Stimulated activated CD4-positive, alpha-beta T cell treated with anti-CD3 and anti-CD28 coated beads, Interleukin-1b, Interleukin-23, amount 100 ng/mL, for 1 hour (primary cell): ENCODE measurements at places on chromosomes 4 and X.

GRCh38 chr4:82430964-82431745 is 765 bp downstream of the ENOPH1 start:
- no peak for DNase-seq

DNA sequence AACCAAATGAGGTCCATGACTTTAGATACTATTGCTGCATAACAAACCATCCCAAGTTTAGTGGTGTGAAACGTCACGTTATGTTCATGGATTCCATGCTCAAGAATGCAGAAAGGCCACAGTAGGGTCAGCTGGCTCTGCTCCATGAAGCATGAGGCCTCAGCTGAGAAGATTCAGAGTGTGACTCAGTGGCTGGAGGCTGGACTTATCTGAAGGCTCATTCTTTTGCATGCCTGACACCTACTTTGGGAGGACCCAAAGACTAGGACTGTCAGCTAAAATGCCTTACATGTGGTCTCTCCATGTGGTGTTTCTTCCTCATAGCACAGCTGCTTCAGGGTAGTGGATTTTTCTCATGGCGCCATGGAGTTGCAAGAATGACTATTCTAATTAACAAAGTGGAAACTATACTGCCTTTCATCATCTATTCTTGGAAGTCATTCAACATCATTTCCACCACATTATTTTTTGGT is 11.5 kb upstream of the CCDC149 start:
- DNase-seq, result no peak

DNA sequence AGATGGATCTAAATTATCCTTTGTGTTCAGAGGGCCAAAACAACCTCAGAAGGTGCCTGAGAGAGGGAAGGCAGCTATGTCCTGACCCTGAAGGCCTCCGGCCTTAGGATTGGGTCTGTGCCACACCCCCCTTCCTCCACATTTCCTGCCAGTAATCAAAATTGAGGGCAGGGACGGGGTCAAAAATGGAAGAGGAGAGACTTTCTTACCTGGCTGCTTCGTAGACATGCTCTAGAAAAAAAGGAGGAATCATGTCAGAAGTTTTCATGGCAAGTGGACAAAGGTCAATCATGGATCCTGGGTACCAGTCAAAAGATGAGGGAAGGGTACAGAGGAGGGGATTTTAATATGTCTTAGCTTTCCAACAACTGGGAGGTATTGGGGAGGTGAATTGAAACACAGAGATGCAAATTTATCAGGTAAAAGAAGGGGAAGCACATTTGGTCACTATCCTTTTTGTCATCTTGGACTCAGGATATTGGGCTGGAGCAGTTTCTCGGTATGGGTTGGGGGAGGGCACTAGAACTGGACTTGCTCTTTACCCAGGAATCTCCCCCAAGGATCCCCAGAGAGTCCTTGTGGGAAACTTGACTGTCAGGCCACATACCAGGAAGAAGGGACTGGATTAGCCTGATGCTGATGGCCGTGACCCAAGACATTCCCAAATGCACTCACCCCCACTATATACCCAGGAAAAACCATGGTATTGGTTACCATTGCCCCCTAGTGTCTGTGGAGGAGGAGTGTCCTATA is 17.1 kb downstream of the VSIG4 start:
- DNase-seq, result no peak

DNA sequence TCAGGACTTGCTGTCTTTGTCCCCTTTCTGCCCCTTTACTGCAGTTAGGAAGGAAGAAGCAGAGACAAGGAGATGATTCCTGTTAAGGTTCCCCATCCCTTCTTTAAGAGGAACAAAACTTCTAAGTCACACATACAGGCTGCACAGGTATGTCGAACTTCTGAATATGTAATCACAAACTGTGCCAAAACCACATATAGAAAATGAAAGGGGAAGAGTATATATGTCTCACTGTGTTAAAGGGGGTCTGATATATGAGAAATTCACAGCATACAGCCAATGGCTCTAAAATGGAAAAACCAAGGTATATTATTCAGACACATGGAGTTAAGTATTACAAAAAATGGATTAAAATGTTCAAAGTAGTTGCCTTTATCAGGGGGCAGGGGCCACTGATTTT is 11.7 kb downstream of the CFAP97 start:
- DNase-seq, result no peak

- DNase-seq, result no peak
These were observed 127.2 kb upstream of the MAP3K15 start for GRCh38 chrX:19642241-19643109.

DNA sequence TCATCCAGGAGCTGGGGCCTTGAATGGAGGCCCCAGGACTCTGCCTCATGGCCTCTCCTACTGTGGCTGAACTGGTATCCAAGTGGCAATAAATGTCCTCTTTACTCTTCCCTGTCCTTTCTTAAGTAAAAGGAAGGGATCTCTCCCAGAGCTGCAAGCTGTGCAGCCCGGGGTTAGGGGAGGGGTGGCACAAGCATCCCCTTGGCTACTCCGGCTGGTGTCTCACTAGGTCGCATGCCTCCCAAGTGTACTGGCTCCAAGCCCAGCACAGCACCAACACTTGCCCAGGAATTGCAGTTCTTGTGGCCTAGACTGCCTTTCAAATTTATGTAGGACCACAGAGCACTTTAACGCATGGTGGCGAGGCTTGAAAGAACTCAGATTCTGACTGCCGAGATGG is 44.7 kb upstream of the MED14 start:
- DNase-seq, result no peak

- no peak for DNase-seq
These were observed 73.4 kb downstream of the CNOT6L start for GRCh38 chr4:77745792-77746191.

DNA sequence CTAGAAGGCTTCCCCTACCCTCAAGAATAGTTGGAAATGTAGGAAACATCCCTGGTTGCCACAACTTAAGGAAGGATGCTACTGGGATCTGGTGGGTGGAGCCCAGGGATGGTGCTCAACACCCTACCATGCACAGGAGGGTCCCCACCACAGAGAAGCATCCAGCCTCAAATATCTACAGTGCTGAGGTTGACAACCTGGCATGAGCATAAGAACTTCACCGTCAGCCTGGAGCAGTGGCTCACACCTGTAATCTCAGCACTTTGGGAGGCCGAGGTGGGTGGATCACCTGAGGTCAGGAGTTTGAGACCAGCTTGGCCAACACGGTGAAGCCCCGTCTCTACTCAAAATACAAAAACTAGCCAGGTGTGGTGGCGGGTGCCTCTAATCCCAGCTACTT is 24.0 kb upstream of the ASMTL start:
- no peak for DNase-seq

- no peak for DNase-seq
These were observed 262.7 kb downstream of the PDHA2 start for GRCh38 chr4:96102541-96103026.

DNA sequence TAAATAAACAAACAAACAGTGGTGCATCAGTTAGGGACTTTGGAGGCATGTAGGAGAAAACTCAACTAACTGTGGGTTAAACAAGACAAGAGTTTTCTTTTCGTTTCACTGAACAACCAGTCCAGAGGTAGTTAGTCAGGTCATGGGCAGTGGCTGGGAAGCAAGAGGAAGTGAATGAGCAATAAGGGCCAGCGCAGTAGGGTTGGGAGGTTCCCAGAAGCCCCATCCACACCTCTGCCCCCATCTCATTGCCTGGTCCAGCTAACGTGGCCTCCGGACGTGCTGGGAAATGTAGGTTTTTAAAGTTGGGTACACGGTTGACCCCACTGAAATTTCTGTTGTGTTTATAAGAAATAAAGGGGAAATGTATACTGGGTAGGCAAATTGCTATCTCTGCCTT is 8.7 kb downstream of the GLOD5 start:
- no peak for DNase-seq

DNA sequence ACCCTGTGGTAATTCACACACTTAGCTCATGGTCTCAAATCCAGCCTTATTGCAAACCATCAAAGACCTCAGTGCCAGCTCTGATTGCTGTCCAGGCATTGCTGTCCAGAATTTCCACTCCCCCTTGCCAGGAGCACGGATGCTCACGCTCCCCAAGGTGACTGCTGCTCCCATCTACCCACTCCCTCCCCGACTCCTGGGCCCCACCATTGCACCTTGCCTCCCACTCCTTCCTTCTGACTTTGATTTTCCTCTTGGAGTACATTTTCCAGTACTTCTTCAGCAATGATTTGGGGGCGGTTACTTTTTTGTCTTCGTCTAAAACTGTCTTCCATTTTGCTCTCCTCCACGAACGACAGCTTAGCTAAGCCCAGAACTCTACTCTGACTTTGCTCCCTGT is 11.5 kb downstream of the ZFYVE28 start:
- no peak for DNase-seq

GRCh38 chr4:4618847-4619246 is 77.0 kb upstream of the STX18 start:
- no peak for DNase-seq

- DNase-seq, result no peak
These were observed 88.4 kb upstream of the GUCY1A1 start for GRCh38 chr4:155578219-155578618.

GRCh38 chr4:102552781-102553180 is 51.6 kb downstream of the NFKB1 start:
- no peak for DNase-seq

DNA sequence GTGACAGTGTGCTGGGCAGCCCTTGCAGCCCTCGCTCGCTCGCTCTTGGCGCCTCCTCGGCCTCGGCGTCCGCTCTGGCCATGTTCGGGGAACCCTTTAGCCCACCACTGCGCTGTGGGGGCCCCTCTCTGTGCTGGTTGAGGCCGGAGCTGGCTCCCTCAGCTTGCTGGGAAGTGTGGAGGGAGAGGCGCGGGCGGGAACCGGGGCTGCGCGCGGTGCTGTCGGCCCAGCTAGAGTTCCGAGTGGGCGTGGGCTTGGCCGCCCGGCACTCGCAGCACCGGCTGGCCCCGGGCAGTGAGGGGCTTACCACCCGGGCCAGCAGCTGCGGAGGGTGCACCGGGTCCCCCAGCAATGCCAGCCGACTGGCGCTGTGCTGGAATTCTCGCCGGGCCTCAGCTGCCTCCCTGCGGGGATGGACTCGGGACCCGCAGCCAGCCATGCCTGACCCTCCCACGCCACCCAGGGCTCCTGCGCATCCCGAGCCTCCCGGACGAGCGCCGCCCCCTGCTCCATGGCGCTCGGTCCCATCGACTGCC is 770.1 kb upstream of the GALNTL6 start:
- no peak for DNase-seq

DNA sequence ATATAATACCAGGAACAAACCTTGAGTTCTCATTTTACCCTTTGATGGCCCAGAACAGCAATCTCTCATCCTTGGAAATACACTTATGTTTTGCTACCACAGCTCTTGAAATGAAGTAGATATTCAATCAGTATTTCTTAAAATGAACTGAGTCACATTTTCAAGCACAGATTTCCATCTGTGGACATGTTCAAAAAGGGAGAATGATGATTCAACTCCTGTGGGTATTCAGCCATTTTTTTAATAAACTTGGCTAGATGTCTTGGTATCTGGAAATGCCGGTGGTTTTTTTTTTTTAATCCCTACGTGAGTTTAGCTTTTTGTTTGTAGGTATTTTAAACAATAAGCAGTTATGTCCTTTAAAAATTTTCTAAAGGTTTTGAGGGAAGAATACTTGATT is 64.2 kb upstream of the TRPC5OS start:
- DNase-seq, result no peak

GRCh38 chrX:96883608-96884007 is at the start of gene RPA4:
TSS of gene RPA4 (plus strand) at chrX:96883908. CDS start at chrX:96884311, 403 bp downstream.
- no peak for DNase-seq

DNA sequence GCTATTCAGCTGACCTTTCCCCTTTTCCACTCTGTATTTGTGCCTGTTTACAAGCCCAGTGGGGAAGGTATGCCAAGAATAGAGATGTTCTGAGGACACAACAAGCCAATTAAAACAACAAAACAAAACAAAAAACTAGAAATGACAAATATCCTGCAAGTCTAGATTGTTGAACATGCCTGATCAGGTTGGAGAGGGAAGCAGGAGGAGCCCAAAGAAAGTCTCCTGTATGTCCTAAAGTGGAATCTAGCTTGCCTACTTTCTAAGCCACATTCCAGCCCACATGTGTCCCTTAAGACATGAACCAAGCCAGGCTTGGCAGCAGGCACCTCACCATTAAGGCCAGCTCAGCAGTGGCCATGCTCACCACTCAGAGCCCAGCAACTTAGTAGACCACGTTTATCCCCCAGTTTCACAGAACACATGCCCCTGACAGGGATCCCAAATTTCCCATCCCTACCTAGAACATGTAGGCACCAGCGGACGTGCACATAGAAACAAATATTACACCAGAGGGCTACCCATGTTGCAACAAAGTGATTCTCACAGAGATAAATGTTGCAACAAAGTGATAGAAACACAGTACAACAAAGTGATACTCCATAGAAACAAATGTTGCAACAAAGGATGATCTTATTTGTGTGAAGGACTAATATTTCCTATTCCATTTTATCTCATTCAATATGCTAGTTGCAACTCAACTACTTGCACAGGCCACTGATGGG is 48.3 kb downstream of the CD99L2 start:
- no peak for DNase-seq

DNA sequence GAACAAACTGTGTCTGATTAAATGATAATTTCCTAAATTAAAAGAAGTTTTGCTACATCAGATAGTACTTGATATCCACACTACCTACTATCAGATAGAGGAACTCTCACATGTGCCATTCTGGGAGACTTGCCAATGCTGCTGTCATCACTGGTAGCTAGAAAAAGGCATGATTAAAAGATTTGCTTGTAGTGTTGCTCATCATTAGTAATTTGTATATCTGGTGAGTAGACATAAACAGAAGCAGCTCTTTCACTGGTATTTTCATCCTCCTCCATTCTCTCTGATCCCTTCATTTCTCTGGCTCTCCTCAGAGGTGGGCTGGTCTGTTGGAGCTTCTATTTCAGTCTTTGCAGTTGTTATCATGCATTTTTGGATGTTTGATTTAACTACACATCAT is 56.0 kb downstream of the SPRY1 start:
- DNase-seq, result no peak

- no peak for DNase-seq
These were observed 46.3 kb downstream of the STARD8 start for GRCh38 chrX:68693481-68694434.

DNA sequence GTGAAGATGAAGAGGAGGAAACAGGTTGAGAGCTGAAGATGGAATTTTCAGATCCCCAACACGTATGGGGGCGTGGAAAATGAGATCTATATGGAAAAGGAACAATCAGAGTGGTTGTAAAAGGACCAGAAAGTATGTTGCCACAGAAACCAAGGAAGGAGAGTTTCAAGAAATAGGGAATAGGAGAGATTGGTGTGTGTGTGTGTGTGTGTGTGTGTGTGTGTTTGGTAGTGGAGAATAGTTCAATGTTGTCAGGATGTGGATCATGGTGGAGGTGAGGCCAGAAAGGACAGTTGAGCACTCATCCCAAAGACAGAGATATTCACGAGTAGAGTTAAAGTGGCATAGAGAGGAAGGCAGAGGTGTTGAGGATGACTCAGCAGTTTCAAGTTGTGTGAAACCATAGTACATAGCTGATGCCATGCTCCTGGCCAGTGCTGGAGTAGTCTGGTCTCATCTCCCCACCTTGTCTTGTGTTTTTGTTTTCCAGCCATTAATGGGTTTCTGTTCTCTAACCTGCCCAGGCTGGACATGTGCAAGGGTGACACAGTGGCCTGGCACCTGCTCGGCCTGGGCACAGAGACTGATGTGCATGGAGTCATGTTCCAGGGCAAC is 36.1 kb downstream of the HEPH start:
- DNase-seq, result no peak
